ENCODE measurements at places on chromosomes 7 and 10. TPM values are rescaled to one million over a fixed set of nuclear protein-coding genes. Genes with fewer than 3 reads are reported as not detected.

The OR2A5 gene
- 0.28 TPM for total RNA-seq

The HOXA2 gene
- 0.05 TPM for total RNA-seq

The SNCG gene
- total RNA-seq, result 0.84 TPM

The SLC25A40 gene
- 14.4 TPM for total RNA-seq

- peaks cover 12% of the 10 kb centered on the region for H3K4me1 ChIP-seq
- peak; percentile 69 for DNase-seq
- peak overlapping the region; percentile 91 for H3K4me3 ChIP-seq
Measured at GRCh38 chr10:102419269-102420180, 940 bp upstream of the PSD start.

DNA sequence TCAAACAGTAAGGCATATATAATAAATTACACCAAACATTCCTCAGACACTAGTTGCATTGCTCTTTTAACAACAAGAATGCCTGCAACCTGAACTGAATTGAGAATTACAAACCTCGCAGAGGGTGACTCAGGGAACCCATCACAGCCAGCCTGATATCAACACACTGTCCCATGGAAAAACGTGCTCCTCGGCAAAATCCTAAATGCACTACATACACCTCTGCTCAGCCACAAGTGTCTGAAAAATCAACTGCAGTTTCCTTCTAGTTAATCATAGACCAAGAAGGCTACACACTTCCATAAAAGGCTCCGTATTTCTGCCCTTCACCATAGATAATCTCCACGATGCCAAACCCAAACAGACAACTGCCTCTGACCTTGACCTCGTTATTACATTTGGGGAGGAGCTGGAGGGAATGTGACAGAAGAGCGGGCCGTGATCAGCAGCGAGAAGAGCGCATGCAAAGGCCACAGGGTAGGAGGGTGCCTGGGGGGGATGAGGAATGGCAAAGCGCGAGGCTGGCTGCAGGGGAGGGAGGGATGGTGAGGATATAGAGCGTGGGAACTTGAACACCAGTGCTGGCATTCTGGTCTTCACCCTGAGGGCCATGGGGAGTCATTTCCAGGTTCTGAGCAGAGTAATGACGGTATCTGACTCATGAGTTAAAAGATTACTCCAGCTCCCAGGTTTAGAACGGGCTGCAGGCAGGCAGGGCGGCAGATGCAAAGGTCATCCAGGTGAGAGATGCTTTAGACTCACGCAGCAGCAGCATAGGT is 201.9 kb upstream of the FRMD4A start:
- no peak overlapping the region for H3K4me3 ChIP-seq
- H3K36me3 ChIP-seq, result peaks cover 18% of the 10 kb centered on the region
- no peak for DNase-seq
- no peaks in the 10 kb centered on the region for H3K27me3 ChIP-seq
- H3K4me1 ChIP-seq, result peaks cover 39% of the 10 kb centered on the region

GRCh38 chr7:52154382-52154781 is 837.8 kb upstream of the COBL start:
- H3K4me1 ChIP-seq, result no peaks in the 10 kb centered on the region
- no peak for DNase-seq
- H3K27me3 ChIP-seq, result no peaks in the 10 kb centered on the region

- no peak overlapping the region for H3K4me3 ChIP-seq
- H3K27me3 ChIP-seq, result no peaks in the 10 kb centered on the region
- no peak overlapping the region for H3K27ac ChIP-seq
- no peaks in the 10 kb centered on the region for H3K36me3 ChIP-seq
- no peak for DNase-seq
- no peaks in the 10 kb centered on the region for H3K4me1 ChIP-seq
Measured at GRCh38 chr7:2873146-2873545, 29.0 kb upstream of the GNA12 start.

Measured in liver (tissue), 10 donors.